Stimulated activated CD4-positive, alpha-beta T cell treated with anti-CD3 and anti-CD28 coated beads, Interleukin-1b, Interleukin-23, amount 100 ng/mL, for 4 hours (primary cell): ENCODE measurements at places on chromosomes 7 and 10.

- DNase-seq, result no peak
These were observed 150.7 kb upstream of the BET1 start for GRCh38 chr7:94154858-94155257.

- DNase-seq, result no peak
These were observed 20.7 kb downstream of the MDFIC start for GRCh38 chr7:114942446-114943175.

DNA sequence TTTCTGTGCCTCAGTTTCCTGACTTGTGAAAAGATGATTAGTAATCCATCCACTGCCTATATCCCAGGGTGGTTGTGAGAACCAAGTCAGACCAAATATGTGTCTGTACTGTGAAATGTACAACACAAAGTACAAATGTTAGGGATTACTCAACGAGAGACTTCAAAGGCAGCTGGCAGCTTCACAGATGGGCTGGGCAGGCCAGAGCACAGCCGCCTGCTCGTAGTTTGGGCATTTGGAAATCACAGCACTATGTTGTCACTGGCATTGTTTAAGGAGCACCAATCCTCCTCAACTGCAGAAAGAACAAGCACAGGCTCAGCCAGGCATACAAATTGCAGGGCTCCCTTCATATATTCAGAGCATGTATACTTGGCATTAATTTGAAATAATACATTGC, 64.5 kb upstream of the C10orf90 start:
- DNase-seq, result no peak

DNA sequence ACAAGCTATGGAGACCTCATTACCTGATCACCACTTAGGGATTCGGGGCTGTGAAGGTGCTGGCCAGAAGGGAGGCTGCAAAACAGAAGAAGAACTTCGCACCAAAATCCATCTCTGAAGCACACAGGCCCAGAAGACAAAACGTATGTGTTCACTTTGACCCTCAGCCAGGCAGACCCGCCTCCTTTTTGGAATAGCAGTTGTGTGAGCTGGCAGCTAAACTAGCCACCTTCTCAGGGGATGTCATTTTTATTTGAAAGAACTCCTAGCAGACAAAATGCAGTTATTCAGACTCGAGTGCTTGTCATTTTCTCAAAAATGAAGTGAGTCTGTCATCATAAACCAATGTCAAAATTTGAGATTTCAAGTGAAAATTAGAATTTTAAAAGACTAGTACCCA, 71.7 kb downstream of the TNS3 start:
- no peak for DNase-seq

DNA sequence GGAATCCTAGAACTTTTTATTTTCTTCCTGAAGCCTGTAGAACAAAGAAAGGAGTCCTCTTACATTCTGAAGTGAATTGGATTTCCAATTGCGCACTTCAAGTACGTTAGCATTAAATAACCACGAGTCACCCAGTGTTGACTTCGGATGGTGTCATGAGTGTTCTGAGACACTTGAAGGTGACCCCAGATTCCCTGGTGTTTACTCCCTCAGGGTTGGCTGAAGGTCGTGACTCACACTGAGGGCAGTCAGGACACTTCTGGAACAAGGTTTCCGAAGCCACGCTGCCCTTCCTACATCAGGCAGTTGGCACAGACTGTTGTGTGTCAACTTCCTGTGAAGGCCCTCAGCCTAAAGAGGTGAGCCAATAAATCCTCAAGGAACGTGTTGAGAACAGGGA, 186.6 kb upstream of the CELF2 start:
- DNase-seq, result no peak

DNA sequence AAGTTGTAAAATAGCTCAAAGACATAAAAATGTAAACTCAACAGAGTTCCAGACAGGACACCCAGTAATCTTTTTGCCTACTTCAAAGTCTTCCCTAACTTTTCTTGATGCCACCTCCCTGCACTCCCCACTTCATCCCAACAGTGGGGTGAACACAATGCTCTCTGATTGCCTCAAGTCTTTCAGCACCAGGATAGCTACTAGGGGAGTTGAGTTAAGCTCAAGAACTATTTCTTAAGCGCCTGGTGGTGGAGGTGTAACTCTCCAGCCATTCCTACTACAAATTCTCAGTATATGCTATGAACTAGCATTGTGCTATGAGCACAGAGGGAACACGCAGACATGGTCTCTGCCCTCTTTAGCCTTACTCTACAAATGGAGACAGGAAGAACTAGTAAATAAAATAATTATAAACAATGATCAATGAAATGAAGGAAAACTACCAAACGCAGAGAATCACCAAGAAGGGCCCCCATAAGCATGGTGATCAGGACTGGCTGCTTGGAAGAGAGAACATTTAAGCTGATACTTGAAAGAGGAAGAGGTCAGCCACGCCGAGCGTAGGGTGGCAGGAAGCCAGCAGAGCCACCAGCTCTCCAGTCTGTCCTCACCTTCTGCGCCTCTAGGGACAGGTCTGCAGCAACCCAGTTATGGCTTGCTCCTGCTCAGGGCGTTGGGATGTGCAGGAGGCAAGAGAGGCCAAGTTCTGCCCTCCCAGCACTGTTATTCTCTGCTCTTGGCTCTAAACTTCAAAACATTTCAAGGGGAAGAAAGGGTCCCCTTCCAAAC, 16.7 kb upstream of the FRA10AC1 start:
- no peak for DNase-seq

GRCh38 chr7:44415047-44415446, 75.4 kb downstream of the NUDCD3 start:
- no peak for DNase-seq

DNA sequence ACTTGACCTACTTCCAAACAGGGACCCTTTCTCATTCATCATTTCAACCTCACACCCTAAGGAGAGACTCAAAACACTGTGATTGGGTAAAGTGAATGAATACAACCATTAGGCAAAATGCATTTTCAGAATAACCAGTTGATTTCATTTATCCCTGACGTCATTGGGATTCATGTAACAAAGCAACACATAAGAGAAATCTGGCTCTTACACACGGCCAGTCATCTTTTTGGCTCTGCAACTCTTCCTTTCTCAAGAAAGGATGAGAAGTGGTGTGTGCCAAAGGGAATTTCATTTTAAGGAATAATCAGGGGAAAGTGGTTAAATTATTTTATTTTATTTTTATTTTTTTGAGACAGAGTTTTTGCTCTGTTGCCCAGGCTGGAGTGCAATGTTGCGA, 83.1 kb downstream of the CPVL start:
- DNase-seq, result no peak

- DNase-seq, result no peak
These were observed 8.5 kb downstream of the PDZD8 start for GRCh38 chr10:117366741-117367140.

GRCh38 chr10:60343254-60343653, 46.4 kb downstream of the ANK3 start:
- DNase-seq, result no peak

DNA sequence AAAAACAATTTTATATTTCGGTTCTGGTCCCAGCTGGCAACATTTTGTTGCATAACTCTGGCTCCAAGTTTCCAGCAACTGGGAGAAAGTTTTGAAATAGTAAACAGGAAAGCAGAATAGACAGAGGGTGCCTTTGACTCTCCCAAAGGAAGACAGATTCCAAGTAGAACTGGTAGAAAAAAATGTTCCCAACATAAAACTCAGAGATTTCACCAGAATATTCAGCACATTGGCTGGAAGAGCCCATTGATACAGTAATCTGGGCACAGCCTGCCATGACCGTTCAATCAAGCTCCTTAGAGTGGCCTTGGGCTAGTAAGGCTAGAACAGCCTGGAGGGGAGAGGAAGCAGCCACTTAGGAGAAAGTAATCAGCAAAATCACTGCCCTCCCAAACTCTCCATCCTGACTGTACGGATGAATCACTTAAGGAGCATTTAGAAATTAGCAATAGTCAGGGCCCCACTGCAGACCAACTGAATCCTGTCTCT, 120.4 kb downstream of the CUBN start:
- no peak for DNase-seq

DNA sequence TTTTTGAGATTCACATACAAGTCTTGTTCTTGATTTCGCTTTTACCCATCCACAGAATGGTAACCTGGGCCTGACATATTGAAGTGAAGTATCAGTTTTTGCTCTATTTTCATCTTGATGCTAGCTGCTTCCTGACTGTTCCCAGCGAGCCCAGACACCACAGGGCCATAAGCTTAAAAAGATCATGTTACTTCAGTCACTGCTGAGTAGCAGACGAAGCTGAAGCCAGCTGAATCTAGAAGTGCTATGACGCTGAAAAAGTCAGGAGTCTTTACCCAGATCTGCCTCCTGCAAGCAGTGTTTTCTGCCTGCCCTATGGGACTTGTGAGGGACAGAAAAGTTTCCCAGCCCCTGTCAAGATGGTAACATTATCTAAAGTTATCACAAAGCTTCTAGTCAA, 2.7 kb upstream of the PRXL2A start:
- no peak for DNase-seq

DNA sequence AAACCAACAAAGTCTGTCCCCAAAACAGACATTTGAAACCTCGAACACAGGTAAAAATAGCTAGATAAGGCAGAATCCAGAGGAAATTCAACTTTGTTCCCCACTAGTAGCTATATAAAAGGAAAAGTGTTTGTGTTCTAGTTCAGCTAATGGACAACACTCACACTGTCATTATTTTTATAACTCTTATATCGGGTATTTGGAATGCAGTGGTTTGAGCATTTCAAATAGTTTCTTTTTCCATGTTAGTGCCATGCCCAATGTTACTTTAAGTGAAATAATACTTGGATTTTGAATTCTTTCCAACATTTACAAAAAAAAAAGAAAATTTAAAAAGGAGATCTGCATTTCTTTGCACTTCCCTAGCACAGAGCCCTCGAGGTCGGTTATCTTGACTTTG, 213.6 kb downstream of the DOCK4 start:
- DNase-seq, result no peak

DNA sequence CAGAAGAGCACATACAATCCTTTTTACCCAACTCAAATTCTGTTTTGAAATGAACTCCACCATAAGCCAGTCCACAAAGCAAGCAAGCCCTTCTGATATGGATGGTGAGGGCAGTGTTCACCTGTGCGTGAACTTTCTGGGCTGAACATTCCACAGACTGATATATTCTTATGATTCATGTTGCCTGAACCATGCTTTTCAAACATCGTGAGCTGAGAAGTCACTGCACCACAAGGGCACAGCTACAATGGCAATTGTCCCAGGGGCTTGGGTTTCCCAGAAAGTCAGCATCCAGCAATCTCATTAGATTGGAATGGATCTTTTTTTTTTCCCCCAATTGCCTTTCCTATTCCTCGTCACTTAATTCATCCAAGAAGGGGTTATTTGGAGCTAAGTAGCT, 86.9 kb upstream of the ZNF438 start:
- no peak for DNase-seq

DNA sequence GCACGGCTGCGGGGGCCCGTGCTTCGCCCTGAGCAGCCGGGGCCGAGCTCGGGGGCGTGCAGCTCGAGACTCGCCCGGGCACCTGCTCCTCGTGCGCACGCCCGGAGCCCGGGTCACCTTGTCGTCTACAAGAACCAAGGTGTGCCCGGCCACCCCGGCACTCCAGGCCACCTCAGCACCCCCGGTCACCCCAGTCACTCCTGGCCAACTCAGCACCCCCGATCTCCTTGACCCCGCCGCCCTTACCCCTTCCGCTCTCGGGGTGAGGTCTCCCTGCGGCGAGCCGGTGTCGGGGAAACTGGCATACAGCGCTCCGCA, 268 bp upstream of the IGFBP3 start:
- no peak for DNase-seq

- no peak for DNase-seq
These were observed 15.9 kb downstream of the GUSB start for GRCh38 chr7:65966146-65966545.

- no peak for DNase-seq
These were observed 43.1 kb upstream of the CTTNBP2 start for GRCh38 chr7:117916309-117916708.

- DNase-seq, result no peak
These were observed 244.4 kb downstream of the TNS3 start for GRCh38 chr7:47337531-47337930.
